WTC11 (cell line): ENCODE measurements at places on chromosomes 12 and 14. TPM values are rescaled to one million over a fixed set of nuclear protein-coding genes. Genes with fewer than 3 reads are reported as not detected.

The SIX4 gene
- 40.0 to 41.8 TPM (median 41.6 TPM) in 3 replicates for total RNA-seq

GRCh38 chr14:95549656-95550585 is 15.1 kb downstream of the GLRX5 start:
- DNase-seq: no peak
- H3K36me3 ChIP-seq: peaks cover 13% of the 10 kb centered on the region
- 0 out of 2 replicates have a peak, but pooled peaks cover 2% of the 10 kb centered on the region for H3K27me3 ChIP-seq

DNA sequence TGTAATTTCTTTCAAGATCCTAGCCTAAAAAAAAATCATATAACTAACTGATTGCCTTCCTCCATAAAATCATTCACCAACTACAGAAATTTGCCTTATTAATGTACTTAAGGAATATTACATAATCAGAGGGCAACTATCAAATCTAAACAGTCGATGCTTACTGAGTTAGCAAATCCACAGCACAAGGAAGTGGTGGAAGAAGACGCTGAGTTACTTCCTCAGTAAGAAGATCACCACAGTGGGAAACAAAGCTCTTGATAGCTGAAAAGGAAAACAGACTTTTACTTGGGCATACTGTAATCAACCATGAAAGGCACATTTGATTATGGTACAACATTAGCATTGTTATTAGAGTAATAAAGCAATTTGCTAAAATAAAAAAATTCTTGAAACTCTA is 48.7 kb downstream of the HEATR5A start:
- no peak for DNase-seq
- no peaks in the 10 kb centered on the region for H3K27me3 ChIP-seq
- H3K36me3 ChIP-seq: peaks cover 19% of the 10 kb centered on the region
- no peak overlapping the region for H3K4me3 ChIP-seq

The ACOT6 gene
- total RNA-seq: 0.13 to 0.37 TPM in 2 of 3 replicates, not detected in the other

The SERPINA6 gene
- total RNA-seq: 0.15 TPM in 1 of 3 replicates, not detected in the others

GRCh38 chr14:20714593-20715250 is 26.2 kb downstream of the ANG start:
- H3K36me3 ChIP-seq: no peaks in the 10 kb centered on the region

GRCh38 chr14:104041430-104042104 is 43.9 kb upstream of the ASPG start:
- no peak overlapping the region for H3K27ac ChIP-seq
- H3K36me3 ChIP-seq: no peaks in the 10 kb centered on the region
- no peaks in the 10 kb centered on the region for H3K27me3 ChIP-seq
- H3K4me1 ChIP-seq: peaks cover 6% of the 10 kb centered on the region
- no peak for DNase-seq

The MLF2 gene
- total RNA-seq: 226 to 236 TPM (median 229 TPM) in 3 replicates

- no peak overlapping the region for H3K4me3 ChIP-seq
- no peaks in the 10 kb centered on the region; the same call in none of the 2 replicates for H3K36me3 ChIP-seq
- no peaks in the 10 kb centered on the region for H3K4me1 ChIP-seq
- no peak for DNase-seq
- no peak overlapping the region for H3K27ac ChIP-seq
These were observed 528.2 kb downstream of the RPS29 start for GRCh38 chr14:49057838-49058510.

The TMCC3 gene
- total RNA-seq: 2.0 to 2.4 TPM (median 2.2 TPM) in 3 replicates

DNA sequence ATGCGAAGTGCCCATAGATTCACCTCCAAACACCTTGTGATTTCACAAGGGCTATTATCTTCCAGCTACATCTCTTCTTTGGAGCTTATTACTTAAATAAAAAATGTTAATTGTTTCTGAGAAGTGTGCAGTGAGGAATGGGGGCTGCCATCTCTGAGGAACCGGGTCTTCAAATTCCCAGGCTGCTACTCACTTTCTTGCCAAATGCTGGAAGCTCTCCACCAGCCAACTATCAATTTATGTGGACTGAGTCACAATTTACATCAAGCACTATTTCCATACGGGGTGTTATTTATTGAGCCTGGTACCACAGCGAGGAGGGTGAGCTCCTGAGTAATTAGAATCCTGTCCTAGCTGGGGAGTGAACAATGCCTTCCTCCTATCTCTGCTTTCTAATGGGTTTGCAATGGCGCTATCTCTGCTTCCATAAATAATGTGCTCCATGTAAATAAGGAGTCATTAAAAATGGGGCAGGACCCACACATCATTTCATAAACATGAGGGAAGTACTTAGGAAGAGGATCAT is 898.3 kb downstream of the VRK1 start:
- no peak for DNase-seq
- no peak overlapping the region for H3K4me3 ChIP-seq
- peaks cover 12% of the 10 kb centered on the region for H3K36me3 ChIP-seq
- H3K27me3 ChIP-seq: no peaks in the 10 kb centered on the region
- H3K4me1 ChIP-seq: peaks cover 3% of the 10 kb centered on the region; the same call in 1 of the 2 replicates
- H3K27ac ChIP-seq: no peak overlapping the region

DNA sequence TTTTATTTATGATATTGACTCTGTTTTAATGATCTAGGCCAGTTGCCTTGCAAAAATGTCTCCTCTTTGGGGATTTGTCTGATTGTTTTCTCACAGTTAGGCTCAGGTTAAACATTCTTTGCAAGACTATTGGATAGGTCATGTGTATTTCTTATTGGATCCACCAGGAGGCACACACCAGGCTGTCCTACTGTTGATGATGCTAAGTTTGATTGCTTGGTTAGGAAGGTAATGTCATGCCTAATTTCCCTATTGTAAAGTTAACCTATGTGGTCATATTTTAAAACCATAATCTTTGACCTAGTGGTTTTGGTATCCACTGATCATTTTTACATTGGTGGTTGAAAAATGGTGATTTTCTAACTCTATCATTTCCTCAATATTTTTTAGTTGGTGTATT is 137.1 kb downstream of the BRMS1L start:
- H3K27me3 ChIP-seq: no peaks in the 10 kb centered on the region
- no peak for DNase-seq
- H3K4me1 ChIP-seq: no peaks in the 10 kb centered on the region

DNA sequence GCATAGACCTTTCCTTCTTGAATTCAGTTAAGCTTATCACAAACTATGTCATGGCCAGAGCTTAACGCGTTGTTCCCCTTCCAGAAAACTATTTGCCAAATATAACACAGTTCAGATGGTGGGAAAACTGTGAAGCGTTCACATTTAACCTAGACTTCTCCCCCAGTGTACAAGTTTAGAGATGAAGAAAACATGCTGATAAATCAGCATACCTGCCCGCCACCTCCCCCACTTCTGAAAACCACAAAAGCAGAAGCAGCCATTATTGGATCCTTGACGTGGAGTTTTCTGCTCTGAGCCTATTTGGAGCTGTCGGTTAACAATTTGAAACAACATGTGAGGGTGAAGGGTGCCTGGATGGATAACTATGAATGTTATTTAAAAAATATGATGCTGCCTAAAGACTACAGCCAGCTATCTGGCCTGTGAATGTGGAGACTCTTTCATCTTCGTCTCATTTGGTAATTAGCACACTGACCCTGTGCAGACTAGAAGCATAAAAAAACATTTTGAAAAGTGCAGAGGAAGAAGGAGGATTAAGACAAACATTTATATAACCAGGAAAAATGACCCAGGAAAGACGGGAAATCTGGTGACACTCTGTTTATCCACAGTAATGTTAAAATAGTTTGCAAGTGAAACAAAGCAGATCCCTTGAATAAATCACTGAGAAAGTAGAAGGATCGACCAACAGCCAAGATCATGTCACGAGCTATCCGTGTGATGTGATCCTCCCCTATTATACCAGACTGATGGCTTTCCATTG is 408.2 kb downstream of the AEBP2 start:
- no peak for DNase-seq

GRCh38 chr14:59320763-59321625 is 132.5 kb downstream of the DAAM1 start:
- H3K36me3 ChIP-seq: no peaks in the 10 kb centered on the region
- no peak overlapping the region for H3K27ac ChIP-seq
- no peak for DNase-seq
- H3K27me3 ChIP-seq: no peaks in the 10 kb centered on the region
- H3K4me1 ChIP-seq: peaks cover 5% of the 10 kb centered on the region

GRCh38 chr12:7122811-7123769 is 5.6 kb downstream of the RBP5 start:
- no peak overlapping the region for H3K4me3 ChIP-seq
- DNase-seq: no peak
- H3K27me3 ChIP-seq: peaks cover 5% of the 10 kb centered on the region
- no peak overlapping the region for H3K27ac ChIP-seq

The SLC38A4 gene
- total RNA-seq: 6.1 to 12.6 TPM (median 12.1 TPM) in 3 replicates

GRCh38 chr12:88855301-88855700 is 275.0 kb upstream of the KITLG start:
- H3K27me3 ChIP-seq: no peaks in the 10 kb centered on the region
- no peak overlapping the region for H3K27ac ChIP-seq

DNA sequence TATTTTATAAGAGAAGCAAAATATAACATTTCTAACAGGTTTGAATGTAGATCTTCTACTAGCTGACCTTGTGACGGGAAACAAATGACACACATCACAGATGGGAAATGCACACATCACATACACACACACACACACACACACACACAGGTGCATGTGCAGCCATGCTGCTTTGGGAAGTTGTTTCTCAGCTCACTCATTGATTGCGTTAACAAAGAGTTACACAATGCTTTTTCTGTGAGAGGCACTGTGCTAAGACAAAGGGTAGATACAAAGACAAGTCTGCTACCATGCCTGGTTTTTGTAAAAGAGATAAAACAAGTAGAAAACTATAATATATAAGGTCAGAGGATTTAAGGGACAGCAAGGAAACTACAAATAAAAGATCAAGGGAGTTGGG is 1.3 kb upstream of the NR1H4 start:
- no peaks in the 10 kb centered on the region for H3K36me3 ChIP-seq
- no peaks in the 10 kb centered on the region for H3K27me3 ChIP-seq
- no peak overlapping the region for H3K4me3 ChIP-seq
- DNase-seq: no peak

DNA sequence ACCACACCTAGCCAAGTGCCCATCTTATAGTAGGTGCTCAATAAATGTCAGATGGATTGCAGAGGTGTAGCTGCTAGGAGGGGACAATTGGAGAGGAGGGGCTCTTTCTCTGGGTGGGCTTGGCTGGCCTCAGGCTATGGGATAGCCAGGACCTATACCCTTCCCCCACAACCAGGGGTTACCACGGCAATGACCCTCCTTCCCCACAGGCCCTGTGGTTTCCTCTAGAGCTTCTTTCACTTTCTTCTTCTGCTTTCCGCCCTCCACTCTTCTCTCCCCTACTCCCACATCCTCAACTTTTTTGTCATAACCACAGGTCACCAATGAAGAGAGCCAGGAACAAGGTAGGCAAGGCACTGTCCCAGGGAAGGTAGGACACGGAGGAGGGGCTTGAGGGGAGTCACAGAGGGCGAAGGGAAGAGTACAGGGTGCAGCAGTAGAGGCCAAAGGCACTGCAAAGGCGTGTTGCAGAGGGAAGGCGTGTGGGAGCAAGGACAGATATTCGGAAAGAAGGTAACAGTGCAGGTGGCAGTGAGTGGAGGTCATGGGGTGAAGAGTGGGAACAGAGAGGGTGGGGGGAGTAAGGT is 1.9 kb upstream of the ITGB7 start:
- peaks cover 21% of the 10 kb centered on the region for H3K4me1 ChIP-seq
- DNase-seq: no peak
- peaks cover 22% of the 10 kb centered on the region for H3K36me3 ChIP-seq
- H3K27ac ChIP-seq: no peak overlapping the region

The DIO3 gene
- total RNA-seq: 0.52 to 0.80 TPM (median 0.64 TPM) in 3 replicates

The LIN52 gene
- 8.8 to 10.6 TPM (median 10.3 TPM) in 3 replicates for total RNA-seq

The TMEM233 gene
- total RNA-seq: 0.16 to 0.28 TPM in 2 of 3 replicates, not detected in the other

DNA sequence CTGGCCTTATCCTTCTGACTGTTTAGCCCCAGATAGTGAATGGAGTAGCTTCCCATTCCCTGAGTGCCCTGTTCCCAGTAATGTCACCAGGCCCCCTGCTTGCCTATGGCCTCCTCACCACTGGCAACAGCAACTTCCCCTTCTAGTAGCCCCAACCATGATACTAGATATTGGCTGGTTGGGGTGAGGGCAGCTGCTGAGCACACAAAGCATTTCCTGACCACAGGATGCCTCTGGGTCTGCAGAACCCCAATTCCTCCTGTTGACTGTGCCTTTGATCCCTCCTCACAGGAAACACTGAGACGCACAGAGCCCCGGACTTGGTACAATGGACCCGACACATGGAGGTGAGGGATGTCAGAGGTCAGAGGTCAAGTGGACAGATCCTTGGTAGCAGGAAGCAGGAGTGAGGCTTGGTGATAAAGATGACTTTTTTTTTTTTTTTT is 597 bp downstream of the SOAT2 start:
- H3K27ac ChIP-seq: no peak overlapping the region
- no peak for DNase-seq
- H3K4me1 ChIP-seq: peaks cover 16% of the 10 kb centered on the region
- no peaks in the 10 kb centered on the region for H3K36me3 ChIP-seq
